ENCODE measurements at places on chromosomes 6 and 20. TPM values are rescaled to one million over a fixed set of nuclear protein-coding genes. Genes with fewer than 3 reads are reported as not detected.

DNA sequence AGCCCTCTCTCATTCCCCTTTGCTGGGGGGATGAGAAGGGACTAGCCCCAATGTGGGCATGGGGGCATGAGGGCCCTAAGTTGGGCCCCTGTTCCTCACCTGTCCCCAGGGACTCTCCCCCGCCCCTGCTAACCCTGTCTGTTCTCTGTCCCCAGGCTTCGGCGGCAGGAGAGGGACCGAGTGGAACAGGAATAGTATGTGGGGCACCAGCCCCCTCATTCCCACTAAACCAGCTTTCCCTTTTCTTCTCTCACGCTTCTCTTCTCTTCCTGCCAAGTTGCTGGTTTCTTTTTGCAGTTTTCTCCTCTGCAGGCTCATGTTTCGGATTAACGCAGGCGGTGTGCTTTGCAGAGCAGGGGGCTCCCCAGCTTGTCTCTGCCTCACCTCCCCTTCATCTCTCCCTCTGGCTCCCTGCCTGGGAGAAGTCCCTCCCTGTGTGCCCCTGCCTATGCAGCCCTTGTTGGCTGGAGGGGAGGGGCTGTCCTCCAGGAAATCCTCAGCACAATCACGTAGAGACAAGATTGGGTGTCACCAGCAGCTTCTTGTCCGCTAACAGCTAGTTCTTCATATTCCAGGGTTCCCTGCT lies 7.9 kb downstream of the TMEM63B start:
- peaks cover 27% of the 10 kb centered on the region for H3K4me1 ChIP-seq
- H3K36me3 ChIP-seq, result peaks cover 22% of the 10 kb centered on the region
- no peak overlapping the region for H3K4me3 ChIP-seq
- H3K27me3 ChIP-seq, result no peaks in the 10 kb centered on the region
- H3K27ac ChIP-seq, result no peak overlapping the region
- no peak for DNase-seq

Gene HLA-DOA
- 50.7 TPM for total RNA-seq

Gene UNC5CL
- 6.3 TPM for total RNA-seq

- H3K4me1 ChIP-seq, result peaks cover 25% of the 10 kb centered on the region
- H3K27ac ChIP-seq, result peak overlapping the region; percentile 99
- no peaks in the 10 kb centered on the region for H3K27me3 ChIP-seq
- DNase-seq, result peak; percentile 37
- peaks cover 4% of the 10 kb centered on the region for H3K36me3 ChIP-seq
- peak overlapping the region; percentile 99 for H3K4me3 ChIP-seq
These were observed 1.7 kb downstream of the CDC25B start for GRCh38 chr20:3797592-3798372.

DNA sequence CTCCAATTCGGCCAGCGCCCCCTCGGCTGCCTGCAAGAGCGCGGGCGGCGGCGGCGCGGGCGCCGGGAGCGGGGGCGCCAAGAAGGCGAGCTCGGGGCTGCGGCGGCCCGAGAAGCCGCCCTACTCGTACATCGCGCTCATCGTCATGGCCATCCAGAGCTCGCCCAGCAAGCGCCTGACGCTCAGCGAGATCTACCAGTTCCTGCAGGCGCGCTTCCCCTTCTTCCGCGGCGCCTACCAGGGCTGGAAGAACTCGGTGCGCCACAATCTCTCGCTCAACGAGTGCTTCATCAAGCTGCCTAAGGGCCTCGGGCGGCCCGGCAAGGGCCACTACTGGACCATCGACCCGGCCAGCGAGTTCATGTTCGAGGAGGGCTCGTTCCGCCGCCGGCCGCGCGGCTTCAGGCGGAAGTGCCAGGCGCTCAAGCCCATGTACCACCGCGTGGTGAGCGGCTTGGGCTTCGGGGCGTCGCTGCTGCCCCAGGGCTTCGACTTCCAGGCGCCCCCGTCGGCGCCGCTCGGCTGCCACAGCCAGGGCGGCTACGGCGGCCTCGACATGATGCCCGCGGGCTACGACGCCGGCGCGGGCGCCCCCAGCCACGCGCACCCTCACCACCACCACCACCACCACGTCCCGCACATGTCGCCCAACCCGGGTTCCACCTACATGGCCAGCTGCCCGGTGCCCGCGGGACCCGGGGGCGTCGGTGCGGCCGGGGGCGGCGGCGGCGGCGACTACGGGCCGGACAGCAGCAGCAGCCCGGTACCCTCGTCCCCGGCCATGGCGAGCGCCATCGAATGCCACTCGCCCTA lies 963 bp downstream of the FOXF2 start:
- H3K27me3 ChIP-seq, result peaks cover 42% of the 10 kb centered on the region
- H3K27ac ChIP-seq, result no peak overlapping the region
- peaks cover 2% of the 10 kb centered on the region for H3K36me3 ChIP-seq
- peak overlapping the region; percentile 81 for H3K4me3 ChIP-seq
- DNase-seq, result no peak
- peaks cover 34% of the 10 kb centered on the region for H3K4me1 ChIP-seq

DNA sequence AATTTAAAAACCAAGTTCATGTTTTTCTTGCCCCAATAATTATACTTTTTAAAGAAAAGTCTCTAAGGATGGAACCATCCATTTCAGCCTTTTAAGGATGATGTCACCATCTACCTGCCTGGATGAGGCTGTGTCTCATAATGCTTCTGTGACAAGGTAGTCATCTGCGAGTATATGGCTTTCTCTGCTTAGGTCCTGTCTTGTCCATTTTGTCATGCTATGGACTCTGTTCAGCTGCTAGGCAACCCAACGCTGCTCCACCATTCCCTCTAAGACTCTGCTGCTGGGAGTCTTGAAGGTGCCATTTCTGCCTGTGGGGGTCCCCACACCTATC lies 459.8 kb upstream of the RUNX2 start:
- H3K4me1 ChIP-seq, result peaks cover 39% of the 10 kb centered on the region
- H3K27me3 ChIP-seq, result no peaks in the 10 kb centered on the region
- no peak overlapping the region for H3K4me3 ChIP-seq
- DNase-seq, result no peak

Gene OVOL2
- not detected for total RNA-seq

- DNase-seq, result no peak
- H3K27me3 ChIP-seq, result peaks cover 11% of the 10 kb centered on the region
- no peaks in the 10 kb centered on the region for H3K4me1 ChIP-seq
- H3K36me3 ChIP-seq, result no peaks in the 10 kb centered on the region
- H3K27ac ChIP-seq, result no peak overlapping the region
These were observed 217.2 kb downstream of the GRM1 start for GRCh38 chr6:146246028-146246427.

DNA sequence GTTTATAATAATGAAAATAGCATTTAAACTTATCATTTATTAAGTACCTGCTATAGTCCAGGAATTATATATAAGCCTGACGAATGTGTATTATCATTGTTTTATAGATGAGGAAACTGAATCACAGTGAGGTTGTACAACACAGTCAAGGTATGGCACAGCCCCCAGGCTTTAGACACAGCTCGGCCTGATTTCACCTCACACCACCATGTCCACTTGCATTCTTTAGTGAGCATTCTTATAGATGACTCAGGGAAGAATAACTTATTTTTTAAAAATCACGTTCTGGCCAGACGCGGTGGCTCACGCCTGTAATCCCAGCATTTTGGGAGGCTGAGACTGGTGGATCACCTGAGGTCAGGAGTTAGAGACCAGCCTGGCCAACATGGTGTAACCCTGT lies 289.0 kb downstream of the SYNE1 start:
- no peaks in the 10 kb centered on the region for H3K27me3 ChIP-seq
- no peak for DNase-seq
- no peak overlapping the region for H3K4me3 ChIP-seq
